Thymus (tissue), 14 donors: ENCODE measurements at places on chromosomes 6 and 20. TPM values are rescaled to one million over a fixed set of nuclear protein-coding genes. Genes with fewer than 3 reads are reported as not detected.

The PXMP4 gene
- 3.8 TPM for total RNA-seq

- DNase-seq, result no peak
These were observed 806 bp downstream of the KCNQ2 start for GRCh38 chr20:63471717-63471980.

The RGL2 gene
- 19.9 TPM for total RNA-seq

DNA sequence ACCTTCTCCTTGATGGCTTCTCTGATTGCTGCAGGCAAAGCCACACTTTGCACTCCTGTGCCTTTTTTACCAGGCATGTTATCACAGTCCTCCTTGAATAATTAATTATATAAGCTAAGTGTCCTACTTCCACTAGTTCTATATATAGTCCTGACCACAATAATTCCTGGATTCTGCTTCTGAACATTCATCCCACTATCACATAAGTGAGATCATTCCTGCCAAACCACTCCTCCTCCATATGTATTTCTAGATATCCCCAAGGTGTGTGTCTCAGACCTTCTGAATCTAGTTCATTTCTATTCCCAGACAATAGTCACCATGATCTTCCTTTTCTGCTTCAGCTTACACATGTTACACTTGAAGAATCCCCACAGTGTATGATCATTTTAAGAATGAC lies 1237.5 kb upstream of the MAP3K7 start:
- no peak for DNase-seq

DNA sequence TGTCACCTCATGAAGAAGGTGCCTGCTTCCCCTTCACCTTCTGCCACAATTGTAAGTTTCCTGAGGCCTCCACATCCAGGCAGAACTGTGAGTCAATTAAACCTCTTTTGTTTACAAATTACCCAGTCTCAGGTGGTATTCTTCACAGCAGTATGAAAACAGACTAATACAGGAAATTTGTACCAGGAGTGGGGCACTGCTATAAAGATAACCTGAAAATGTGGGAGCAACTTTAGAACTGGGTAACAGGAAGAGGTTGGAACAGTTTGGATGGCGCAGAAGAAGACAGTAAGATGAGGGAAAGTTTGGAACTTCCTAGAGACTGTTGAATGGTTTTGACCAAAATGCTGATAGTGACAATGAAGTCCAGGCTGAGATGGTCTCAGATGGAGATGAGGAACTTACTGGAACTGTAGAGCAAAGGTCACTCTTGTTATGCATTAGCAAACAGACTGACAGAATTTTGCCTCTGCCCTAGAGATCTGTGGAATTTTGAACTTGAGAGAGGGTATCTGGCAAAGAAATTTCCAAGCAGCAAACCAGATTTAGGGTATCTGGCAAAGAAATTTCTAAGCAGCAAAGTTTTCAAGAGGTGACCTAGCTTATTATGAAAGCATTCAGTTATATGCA lies 23.5 kb upstream of the COL21A1 start:
- no peak for DNase-seq

DNA sequence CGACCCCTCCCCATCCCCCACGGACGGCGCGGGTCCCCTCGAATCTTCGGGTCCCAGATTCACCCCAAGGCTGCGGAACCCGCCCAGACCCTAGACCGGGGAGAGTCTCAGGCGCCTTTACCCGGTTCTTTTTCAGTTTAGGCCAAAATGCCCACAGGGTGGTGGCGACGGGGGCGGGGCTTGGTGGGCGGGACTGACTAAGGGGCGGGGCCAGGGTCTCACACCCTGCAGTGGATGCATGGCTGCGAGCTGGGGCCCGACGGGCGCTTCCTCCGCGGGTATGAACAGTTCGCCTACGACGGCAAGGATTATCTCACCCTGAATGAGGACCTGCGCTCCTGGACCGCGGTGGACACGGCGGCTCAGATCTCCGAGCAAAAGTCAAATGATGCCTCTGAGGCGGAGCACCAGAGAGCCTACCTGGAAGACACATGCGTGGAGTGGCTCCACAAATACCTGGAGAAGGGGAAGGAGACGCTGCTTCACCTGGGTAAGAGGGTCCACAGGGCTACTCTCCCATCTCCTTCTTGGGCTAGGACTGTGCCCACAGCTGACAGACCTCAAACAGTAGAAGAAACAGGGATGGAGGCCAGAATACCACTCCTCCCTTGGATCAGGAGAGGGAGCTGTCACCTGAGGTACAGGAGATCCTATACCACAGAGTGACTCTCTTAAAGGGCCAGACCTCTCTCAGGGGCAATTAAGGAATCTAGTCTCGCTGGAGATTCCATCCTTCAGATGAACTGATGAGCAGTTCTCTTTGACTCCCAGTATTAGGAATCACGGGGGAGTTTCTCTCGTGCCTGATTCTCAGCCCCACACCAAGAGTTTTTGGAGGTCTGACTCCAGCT lies 942 bp downstream of the HLA-E start:
- DNase-seq, result no peak

DNA sequence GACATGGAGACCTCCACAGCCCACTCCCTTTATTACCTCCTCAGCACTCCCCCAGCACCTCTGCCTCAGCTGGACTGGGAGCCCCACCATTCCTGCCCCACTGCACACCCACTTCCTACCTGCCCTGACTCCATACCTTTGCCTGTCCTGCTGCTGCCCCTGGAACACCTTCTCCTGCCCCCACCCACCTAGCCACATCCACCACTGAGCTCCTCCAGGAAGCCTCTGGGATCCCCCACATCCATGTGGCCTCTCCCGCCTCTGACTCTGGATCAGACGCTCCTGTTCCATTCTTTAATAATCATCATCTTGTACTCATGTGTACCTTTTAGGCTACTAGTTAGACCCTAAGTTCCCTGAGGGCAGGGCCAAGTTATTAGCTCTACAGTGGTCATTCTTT lies 2.2 kb upstream of the SDCBP2 start:
- no peak for DNase-seq

GRCh38 chr6:112258642-112259336 lies 4.4 kb upstream of the LAMA4 start:
- no peak for DNase-seq

DNA sequence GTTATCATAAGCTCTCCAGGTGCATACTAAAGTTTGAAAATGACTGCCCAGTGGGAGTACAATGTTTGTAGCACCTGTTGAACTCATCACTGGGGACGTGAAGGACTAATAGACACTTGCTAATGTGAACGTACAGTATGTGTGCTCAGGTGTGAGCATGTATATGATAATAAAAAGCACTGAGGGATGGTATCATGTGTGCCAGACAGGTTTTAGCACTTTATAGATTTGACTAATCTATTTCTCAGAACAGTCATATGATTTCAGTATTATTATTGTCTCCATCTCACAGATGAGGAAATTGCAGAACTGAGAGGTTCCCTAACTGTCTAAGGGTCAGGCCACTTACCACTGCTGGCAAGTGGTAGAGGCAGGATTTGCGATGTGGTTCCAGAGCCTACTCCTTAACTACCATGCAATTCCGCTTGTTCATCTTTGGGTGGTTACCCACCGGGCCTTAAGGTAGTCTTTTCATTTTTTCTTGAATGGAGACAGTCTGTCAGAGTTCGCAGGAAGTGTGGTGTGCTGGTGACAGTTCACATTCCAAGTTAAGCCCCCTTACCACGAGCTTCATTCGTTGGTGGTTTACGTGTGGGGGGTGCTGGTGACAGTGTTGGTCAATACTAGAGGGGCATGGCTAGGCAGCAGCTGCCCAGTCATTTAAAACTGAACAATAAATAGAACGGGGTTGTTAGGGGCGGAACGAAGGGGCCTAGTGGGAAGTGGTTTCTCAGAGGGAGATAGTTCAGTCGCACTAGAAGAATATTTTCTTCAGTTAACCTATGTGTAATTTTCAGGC lies 46.8 kb downstream of the RREB1 start:
- DNase-seq, result no peak

The HLA-C gene
- total RNA-seq, result 259 TPM

The ADTRP gene
- total RNA-seq, result 7.0 TPM

- no peak for DNase-seq
These were observed 867 bp downstream of the EBF4 start for GRCh38 chr20:2693286-2694007.

GRCh38 chr6:20565342-20565741 lies 31.1 kb downstream of the CDKAL1 start:
- no peak for DNase-seq

GRCh38 chr20:62906209-62906608 lies 20.1 kb downstream of the DIDO1 start:
- no peak for DNase-seq

DNA sequence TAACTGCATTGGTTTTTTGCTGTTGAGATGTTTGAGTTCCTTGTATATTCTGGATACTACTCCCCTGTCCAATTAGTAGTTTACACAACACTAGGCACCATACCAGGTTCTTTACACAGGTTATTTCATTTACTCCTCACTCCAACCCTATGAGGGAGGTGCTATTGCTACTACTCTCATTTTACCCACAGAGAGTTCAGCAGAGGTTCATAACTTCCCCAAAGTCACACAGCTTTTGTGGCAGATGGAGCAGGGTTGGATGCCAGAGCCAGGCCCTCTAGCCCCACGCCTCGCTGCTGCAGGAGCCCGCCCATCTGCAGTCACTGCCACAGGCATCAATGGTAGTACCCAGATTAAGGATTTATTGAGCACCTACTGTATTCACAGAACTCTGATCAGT lies 61.7 kb upstream of the MAP3K4 start:
- no peak for DNase-seq

The LCA5 gene
- total RNA-seq, result 1.3 TPM

GRCh38 chr6:16403831-16404230 lies 165.4 kb downstream of the GMPR start:
- DNase-seq, result no peak

- DNase-seq, result no peak
These were observed 8.6 kb downstream of the ADAT2 start for GRCh38 chr6:143441680-143442545.

GRCh38 chr6:77092971-77093370 lies 370.3 kb downstream of the HTR1B start:
- DNase-seq, result no peak

The UST gene
- total RNA-seq, result 8.0 TPM

The ARMC12 gene
- 1.1 TPM for total RNA-seq

GRCh38 chr6:111776236-111777221 lies 96.7 kb downstream of the FYN start:
- no peak for DNase-seq

GRCh38 chr6:123812621-123813020 lies 9.0 kb downstream of the NKAIN2 start:
- no peak for DNase-seq

GRCh38 chr6:123562677-123563076 lies 74.1 kb downstream of the TRDN start:
- DNase-seq, result no peak

The LYRM4 gene
- total RNA-seq, result 33.7 TPM

The MOXD1 gene
- total RNA-seq, result 1.9 TPM

The WFDC5 gene
- 0.52 TPM for total RNA-seq

GRCh38 chr20:37956107-37956585 lies 53.2 kb downstream of the VSTM2L start:
- DNase-seq, result no peak

The KCNB1 gene
- total RNA-seq, result 0.09 TPM

GRCh38 chr20:18633411-18633810 lies 45.6 kb downstream of the DTD1 start:
- DNase-seq, result no peak

- DNase-seq, result no peak
These were observed 95.8 kb downstream of the CCDC170 start for GRCh38 chr6:151589667-151590066.

DNA sequence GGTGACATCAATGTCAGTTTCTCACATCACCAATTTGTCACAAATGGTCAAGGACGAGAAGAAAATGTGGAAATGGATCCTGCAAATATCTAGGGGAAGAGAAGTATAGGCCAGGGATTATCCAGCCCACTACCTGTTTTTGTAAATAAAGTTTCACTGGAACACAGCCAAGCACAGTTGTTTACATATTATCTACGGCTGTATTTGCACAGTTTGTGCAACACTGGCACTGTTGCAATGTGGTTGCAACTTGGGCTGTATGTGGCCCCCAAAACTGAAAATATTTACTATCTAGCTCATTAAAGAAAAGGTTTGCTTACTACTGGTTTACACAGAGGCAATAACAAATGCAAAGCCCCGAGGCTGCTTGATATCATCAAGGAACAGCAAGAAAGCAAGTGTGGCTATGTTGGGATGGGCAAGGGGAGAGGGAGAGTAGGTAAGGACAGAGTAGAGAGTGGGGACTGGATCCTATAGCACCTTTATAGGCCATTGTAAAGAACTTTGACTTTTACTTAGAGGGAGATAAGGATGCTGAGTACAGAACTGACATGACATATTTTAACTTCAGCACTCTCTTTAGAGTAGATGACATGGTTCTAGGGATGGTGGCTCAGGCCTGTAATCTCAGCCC lies 11.8 kb upstream of the STXBP5 start:
- DNase-seq, result no peak

The LTA gene
- total RNA-seq, result 8.9 TPM

The PRRT1 gene
- total RNA-seq, result not detected

The GRM4 gene
- 0.14 TPM for total RNA-seq

The DAAM2 gene
- total RNA-seq, result 1.1 TPM

DNA sequence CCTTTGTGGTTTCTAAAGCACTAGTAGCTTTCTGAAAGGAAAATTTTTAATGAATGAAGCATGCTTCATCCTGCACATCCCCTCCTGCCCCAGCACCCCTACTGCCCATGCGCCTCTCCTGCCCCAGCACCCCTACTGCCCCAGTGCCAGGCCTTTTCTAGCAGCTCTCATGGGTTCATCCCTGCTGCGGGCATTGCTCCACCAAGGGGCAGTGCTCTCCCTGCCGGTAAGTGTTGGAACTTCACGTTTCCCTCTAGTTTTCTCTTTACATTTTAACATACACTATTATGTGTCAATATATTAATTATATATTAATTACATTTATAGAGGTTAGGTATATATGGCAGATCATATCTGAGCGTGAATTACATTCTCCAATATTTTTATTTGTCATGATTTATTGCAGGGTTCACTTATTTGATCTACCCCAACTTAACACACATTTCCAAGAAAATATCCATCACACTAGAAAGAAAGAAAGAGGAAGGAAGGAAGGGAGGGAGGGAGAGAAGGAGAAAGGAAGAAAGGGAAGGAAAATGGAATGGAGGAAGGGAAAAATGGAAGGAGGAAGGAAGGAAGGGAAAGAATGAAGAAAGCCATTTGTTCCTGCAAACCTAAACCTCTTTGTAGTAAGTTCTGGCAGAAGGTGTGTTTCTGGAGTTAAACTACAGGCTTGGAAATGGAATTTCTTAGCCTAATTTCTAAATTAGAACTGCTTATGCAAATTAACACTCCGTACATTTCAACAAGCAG lies 46.8 kb downstream of the CEP43 start:
- DNase-seq, result no peak

DNA sequence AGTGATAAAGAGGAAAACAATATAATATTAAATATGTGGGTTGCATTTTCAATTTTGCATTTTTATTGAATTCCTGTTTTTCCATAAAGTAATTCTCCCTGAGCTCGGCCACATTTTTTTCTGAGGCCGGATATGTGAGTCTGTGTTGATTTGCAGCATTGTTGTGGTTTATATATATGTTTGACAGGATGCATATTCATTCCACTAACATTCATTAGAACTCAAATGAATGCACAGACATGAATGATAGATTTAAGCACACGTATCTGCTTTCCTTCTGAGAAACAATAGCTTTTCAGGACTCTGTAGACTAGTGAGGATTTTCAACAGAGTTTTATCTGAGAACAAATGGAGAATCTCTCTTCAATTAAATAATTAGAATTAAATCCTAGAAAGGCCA lies 10.6 kb upstream of the EXOC2 start:
- no peak for DNase-seq

- no peak for DNase-seq
These were observed 126.2 kb upstream of the SSTR4 start for GRCh38 chr20:22908944-22909343.

The USP49 gene
- 3.0 TPM for total RNA-seq

The OLIG3 gene
- 0.05 TPM for total RNA-seq

The LAMA5 gene
- 12.8 TPM for total RNA-seq
